ENCODE measurements at places on chromosomes 5 and 9.
A peak's percentile ranks its signal among the peaks of the same experiment; 100 is the strongest.

DNA sequence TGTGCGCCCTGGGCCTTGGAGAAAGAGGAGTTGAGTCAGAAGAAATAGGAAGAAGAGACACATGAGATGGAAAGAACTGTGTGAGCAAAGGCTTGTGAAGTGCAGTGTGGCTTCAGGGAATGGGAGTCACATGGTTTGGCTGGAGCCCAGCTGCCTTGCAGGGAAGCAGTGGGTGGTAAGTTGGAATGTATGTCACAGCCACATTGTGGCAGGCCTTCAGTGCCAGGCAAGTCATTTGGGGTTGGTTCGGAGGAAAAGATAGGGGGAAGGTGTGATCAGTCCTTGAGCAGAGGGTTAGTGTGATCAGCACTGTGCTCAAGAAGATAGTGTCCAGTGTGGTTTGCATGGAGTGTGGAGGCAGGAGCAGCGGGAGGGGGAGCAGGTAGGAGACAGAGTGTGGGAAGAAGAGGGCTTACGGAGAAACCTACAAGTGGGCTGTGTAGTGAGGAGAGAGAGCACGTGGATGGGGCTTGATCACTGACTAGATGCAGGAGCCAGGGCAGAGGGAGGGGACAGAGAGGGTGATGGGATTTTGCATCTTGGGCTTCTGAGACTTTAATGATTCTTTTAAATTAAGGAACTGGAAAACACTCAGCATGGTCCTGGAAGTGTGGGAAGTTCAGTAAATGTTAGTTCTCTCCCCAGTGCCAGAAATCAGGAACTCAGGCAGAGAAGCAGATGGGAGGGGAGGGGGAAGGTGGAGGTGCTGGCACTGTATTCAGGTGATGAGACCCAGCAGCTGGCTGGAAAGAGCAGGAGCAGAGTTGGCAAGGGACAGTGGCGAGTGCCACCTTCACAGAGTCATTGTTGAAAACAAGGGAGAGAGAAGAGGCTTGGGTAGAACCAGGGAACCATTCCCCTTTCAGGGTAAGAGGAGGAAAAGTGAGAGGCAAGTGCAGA lies 46.6 kb downstream of the ARHGAP26 start:
- DNase-seq: no peak

GRCh38 chr5:132143148-132143547 lies 69.6 kb downstream of the CSF2 start:
- no peak for DNase-seq

- no peak for DNase-seq
These were observed 175.0 kb downstream of the MACROH2A1 start for GRCh38 chr5:135223891-135224625.

DNA sequence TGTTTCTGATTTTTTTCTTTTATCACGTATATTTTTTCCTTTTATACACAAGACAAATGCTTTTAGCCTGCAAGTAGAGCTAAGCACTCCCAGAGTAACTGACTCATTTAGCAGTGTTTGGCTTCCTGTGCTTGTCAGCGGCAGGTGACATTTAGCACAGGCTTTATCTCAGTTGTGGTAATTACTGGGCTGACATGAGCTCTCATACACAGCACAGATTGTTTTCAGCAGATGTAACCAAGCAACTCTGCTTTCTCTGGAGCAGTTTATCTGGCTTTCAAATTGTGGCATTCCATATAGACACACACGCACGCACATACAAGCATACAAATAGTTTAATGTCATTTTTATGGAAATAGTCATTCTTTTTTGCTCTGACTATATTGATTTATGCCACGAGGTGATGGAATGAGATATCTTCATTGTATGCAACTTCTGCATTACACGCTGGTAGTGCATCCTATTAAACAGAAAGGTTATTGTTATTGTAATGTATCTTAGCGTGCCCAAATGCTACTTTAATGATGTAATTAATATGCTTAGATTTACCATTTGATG lies 379.0 kb upstream of the GRAMD2B start:
- DNase-seq: no peak

DNA sequence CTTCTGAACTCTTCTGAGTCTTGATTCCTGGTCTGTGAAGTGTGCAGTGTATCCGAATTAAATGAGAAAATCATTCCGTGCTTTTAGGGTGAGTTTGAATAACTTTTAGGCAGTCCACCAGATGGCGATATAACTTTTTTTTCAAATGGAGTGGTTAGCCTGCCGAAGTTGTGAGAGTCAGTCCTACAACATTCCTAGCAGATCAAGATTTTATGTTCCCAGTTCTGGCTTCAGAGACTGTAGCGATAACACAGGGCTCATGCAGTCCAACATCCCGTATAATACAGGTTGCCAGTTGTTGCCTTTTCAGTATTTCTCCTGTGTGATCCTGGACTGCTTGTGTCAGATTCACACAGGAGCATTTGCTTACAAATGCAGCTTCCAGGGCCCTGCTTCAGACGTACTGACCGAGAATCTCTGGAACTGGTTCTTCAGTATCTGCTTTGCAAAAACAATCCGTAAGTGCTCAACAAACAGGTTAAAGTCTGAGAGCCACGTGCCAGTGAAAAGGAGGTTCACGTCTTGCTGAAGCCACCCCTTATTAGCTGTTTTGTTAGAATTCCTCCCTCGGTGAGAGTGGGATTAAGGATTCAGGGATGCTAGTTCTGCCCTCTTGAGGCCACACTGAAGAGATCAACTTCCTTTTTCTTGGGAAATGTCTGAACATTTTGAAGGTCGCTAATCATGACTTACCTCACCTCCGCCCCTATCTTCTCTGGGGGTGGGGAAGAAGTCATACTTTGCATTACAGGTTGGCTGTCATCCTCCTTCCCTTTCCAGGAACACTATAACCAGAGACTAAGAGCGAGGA lies 22.8 kb downstream of the SMIM3 start:
- peak; percentile 59 for DNase-seq

- DNase-seq: no peak
These were observed 45.7 kb downstream of the CXXC5 start for GRCh38 chr5:139693676-139694364.

GRCh38 chr5:177264178-177264577 lies 39.3 kb downstream of the RAB24 start:
- DNase-seq: no peak

GRCh38 chr9:121439711-121440664 lies 59.7 kb downstream of the GGTA1 start:
- no peak for DNase-seq

GRCh38 chr5:98651715-98652114 lies 121.7 kb upstream of the RGMB start:
- no peak for DNase-seq

DNA sequence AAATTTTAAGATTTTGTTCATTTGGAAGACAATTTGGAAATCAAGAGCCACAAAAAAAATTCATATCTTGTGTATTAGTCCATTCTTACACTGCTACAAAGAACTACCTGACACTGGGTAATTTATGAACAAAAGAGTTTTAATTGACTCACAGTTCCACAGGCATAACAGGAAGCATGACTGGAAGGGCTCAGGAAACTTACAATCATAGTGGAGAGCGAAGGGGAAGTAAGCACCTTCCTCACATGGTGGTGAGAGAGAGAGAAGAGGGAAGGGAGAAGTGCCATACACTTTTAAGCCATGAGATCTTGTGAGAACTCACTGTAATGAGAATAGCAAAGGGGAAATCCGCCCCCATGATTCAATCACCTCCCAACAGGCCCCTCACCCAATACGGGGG lies 274.4 kb downstream of the KCNN2 start:
- DNase-seq: no peak

- no peak for DNase-seq
These were observed 356.7 kb downstream of the DIRAS2 start for GRCh38 chr9:90285946-90286345.

DNA sequence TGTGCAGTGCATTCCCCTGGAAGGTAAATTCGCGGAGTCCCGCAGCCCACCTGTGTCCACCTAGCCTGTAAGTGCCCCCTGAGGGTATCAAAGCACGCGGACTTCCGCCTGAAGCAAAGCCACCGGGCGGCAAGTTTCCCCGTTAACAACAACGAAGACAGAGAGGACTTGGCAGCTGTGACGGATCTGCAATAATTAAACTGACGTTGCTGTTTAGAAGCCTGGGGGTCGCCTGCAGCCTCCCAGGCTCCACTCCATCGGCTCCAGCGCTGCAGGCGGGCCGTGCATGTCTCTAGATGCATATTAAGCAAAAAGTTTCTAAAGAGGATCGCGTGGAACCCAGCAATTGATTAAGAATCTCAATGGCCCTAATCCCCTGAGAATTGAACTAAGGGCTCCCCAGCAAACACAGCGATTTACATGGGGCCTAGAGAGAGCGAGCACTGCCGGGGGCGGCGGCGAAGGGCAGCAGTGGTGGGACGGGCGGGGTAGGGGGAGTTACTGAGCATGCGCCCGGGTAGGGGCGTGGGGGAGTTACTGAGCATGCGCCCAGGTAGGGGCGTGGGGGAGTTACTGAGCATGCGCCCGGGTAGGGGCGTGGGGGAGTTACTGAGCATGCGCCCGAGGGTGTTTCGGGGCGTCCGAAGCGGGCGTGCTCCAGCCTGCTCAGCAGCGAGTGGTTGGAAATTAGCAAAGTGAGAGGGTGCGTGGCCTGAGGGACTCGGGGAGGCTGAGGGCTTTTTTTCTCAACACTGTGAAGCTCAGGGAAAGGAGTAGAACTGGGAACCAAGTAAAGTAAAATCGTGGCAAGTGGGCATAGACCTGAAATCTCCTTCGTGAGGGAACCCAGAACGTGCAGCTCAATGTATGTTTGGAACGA lies 255.2 kb downstream of the DOCK8 start:
- DNase-seq: peak; percentile 92

DNA sequence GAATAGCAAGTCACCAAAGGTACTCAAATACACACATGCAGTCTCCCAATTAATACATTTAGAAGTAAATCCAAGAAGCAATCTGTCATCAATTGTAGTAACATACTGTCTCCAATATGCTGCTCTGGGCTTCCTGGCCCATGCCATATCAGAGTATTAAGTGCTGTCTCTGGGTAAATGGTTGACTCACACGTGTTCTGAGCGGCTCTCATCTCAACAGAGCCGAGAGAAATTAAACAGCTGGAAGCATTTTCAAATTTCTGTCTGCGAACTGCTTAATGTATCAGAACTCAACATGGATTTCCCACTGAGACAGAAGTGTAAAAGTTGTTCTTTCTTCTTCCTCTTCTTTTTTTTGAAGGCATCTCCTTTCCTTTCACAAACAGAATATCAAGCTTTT lies 247.3 kb upstream of the TAS2R1 start:
- DNase-seq: no peak

DNA sequence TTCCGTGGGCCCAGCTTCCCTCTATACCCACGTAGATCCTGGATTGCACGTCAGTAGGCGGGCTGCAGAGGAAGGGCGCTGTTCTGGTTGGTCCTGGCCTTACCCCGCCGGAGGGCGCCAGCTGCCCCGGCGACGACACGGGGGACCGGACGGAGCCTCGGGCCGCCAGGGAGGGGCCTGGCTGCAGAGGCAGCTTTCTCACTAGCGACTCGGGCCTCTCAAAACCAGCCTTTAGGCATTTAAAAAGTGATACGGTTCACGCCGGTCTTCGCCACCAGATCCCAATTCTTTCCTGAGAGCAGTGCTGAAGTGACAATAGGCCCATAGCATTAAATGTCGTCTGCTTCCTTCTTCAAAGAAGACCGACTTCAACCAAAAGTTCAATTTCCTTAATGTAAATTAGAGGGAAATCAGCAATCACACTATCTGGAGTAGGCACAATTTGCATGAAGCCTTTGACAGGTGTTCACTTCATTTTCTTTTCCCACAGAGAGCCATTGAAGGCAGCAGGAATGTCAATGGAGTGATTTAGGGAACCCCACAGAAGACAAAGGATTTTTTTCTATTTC lies 17.6 kb upstream of the UBE2D2 start:
- peak; percentile 30 for DNase-seq

- no peak for DNase-seq
These were observed 100.4 kb downstream of the SGCD start for GRCh38 chr5:156427315-156427714.

GRCh38 chr9:117276444-117276843 lies 138.4 kb downstream of the ASTN2 start:
- DNase-seq: no peak

- DNase-seq: peak; percentile 30
These were observed 49.0 kb downstream of the PTTG1 start for GRCh38 chr5:160470437-160471361.

- DNase-seq: no peak
These were observed 130.4 kb upstream of the POC5 start for GRCh38 chr5:75847561-75848021.

GRCh38 chr9:69397384-69398214 lies 72.6 kb downstream of the ENTREP1 start:
- DNase-seq: no peak

- no peak for DNase-seq
These were observed 46.3 kb downstream of the PHAX start for GRCh38 chr5:126647071-126647470.

GRCh38 chr5:6302075-6302474 lies 76.3 kb downstream of the MED10 start:
- DNase-seq: no peak

- peak; percentile 10 for DNase-seq
These were observed at the start of gene LIX1 for GRCh38 chr5:97142521-97143254. Gene LIX1, minus strand, starts transcription at chr5:97142611. Its CDS starts 35 bp downstream, at chr5:97142576.

DNA sequence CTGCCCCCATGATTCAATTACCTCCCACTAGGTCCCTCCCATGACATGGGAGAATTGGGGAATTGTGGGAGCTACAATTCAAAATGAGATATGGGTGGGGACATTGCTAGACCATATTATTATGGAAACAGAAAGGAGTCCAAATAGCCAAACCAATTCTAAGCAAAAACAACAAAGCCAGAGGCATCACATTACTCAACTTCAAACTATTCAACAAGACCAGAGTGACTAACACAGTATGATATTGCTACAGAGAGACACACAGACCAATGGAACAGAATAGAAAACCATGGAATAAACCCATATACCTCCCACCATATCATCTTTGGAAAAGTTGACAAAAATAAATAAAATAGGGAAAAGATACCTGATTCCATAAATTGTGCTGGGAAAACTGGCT lies 710.5 kb upstream of the CDH9 start:
- no peak for DNase-seq

DNA sequence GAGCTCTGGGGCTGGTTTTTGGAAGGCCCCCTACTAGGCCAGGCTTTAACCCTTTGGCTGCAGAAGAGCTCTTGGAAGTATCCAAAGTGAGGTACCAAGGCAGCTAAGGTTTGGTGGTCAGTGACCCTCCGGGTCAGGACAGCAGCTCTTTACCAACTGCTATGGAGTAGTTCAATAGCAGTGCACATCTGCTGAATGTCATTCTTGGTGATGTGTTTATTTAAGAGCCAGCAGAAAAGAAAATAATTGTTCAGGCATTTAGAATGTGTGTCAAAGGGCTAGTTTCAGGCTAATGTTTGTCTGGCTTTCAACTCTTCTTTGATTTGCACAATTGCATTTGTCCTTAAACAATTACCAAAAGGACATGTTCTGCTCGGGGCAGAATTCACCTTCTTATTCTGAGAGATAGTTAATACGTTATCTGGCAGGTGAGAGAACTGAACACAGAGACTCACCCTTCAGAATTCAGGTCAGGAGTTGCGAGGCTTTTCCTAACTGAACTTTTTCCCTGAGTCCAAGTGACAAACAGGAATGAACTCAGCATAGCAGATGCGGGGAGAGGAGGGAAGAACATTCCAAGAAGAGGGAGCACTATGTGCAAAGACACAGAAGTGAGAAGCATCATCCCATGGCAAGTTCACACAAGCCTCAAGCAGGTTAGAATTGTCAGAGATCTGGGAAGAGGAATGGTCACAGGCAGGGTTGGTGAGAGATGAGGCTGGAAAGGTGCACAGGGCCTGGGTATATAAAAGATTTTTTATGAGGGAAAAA lies 556.7 kb upstream of the TLE4 start:
- DNase-seq: no peak
